ENCODE measurements at places on chromosomes 4 and X. TPM values are rescaled to one million over a fixed set of nuclear protein-coding genes. Genes with fewer than 3 reads are reported as not detected.

The GAGE12E gene
- total RNA-seq: not detected

The OPN1MW3 gene
- not detected for total RNA-seq

The HTR2C gene
- total RNA-seq: not detected

The EDA2R gene
- 9.3 TPM for total RNA-seq

The DUSP9 gene
- 435 TPM for total RNA-seq

The UGT2B11 gene
- total RNA-seq: 2.1 TPM

The MTTP gene
- total RNA-seq: 102 TPM

GRCh38 chr4:143127621-143128020 is 57.1 kb upstream of the USP38 start:
- H3K36me3 ChIP-seq: no peaks in the 10 kb centered on the region
- no peak overlapping the region for H3K4me3 ChIP-seq
- H3K27me3 ChIP-seq: no peaks in the 10 kb centered on the region
- no peaks in the 10 kb centered on the region for H3K4me1 ChIP-seq

DNA sequence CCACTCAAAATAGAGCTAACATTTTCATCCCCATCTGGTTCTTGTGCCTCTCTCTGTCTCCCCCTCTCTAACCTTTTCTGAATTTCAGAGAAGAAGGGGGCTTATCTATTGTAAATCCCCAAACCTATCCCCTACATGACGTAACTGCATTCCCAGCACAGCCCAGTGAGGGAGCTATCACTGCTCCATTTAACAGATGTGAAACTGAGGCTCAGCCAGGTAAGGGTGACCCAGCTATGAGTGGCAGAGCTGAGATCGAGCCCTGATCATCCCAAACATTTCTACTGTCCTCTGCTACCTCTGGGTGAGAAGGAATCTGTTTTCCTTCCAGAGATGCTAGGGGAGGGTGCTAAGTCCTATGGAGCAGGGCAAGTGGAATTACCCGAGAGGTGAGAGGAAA is 107.5 kb downstream of the SLC2A9 start:
- no peak for DNase-seq
- H3K4me3 ChIP-seq: no peak overlapping the region
- no peaks in the 10 kb centered on the region for H3K27me3 ChIP-seq
- no peak overlapping the region for H3K27ac ChIP-seq

GRCh38 chr4:2008921-2009650 is at the start of gene NELFA:
NELFA (minus strand) TSS chr4:2008974; CDS start chr4:2008959, 15 bp downstream.
- H3K27me3 ChIP-seq: no peaks in the 10 kb centered on the region
- peak within 1 kb of the TSS; percentile 99 for H3K4me3 ChIP-seq
- peak within 1 kb of the TSS; percentile 98 for H3K27ac ChIP-seq
- peaks cover 26% of the 10 kb centered on the region for H3K4me1 ChIP-seq
- DNase-seq: peak; percentile 93

DNA sequence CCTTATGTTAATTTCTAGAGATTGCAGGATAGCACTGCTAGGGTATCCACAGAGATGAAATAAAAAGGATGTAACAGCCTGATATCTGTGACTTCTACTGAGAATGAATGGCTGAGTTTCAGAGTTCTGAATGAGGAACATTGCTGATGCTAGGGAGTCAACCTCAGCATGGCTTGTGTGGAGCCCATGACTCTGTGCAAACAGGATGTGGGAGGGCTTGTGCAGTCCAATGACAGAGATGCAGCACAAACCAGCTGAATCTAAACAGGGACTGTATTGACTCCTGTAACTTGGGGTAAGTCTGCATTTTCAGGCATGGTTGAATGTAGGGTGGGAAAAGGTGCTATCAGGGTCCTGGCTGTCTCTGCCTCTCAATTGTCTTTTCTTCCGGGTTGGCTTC is 5.3 kb upstream of the RASL11B start:
- 0 out of 2 replicates have a peak, but pooled peaks cover 4% of the 10 kb centered on the region for H3K4me1 ChIP-seq
- H3K36me3 ChIP-seq: no peaks in the 10 kb centered on the region
- H3K27ac ChIP-seq: no peak overlapping the region
- H3K27me3 ChIP-seq: 0 out of 3 replicates have a peak, but pooled peaks cover 6% of the 10 kb centered on the region
- DNase-seq: no peak

- H3K4me3 ChIP-seq: no peak overlapping the region
- DNase-seq: no peak
- H3K36me3 ChIP-seq: no peaks in the 10 kb centered on the region
- no peaks in the 10 kb centered on the region for H3K4me1 ChIP-seq
Observed at GRCh38 chr4:338759-339097, 1.1 kb downstream of the ZNF141 start.

DNA sequence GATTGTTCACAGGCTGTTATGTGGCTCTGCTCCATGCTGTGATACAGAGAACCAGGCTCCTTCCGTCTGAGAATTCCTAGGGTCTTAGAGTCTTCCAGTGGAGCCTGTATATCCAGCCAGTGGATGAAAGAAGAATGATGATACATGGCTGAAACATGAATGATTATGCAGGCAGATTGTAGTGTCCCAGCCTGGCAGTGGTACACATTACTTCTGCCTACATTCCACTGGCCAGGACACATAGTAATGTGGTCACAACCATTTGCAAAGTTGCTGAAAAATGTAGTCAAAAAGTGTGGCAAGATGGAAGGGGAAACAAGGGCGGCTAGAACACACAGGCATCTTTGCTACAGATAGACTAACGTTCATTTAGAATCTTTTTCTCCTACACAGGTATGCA is 4.5 kb upstream of the GBA3 start:
- no peak overlapping the region for H3K4me3 ChIP-seq
- H3K27me3 ChIP-seq: no peaks in the 10 kb centered on the region
- H3K36me3 ChIP-seq: no peaks in the 10 kb centered on the region
- no peak for DNase-seq

- H3K27ac ChIP-seq: no peak overlapping the region
- no peaks in the 10 kb centered on the region for H3K27me3 ChIP-seq
- no peaks in the 10 kb centered on the region for H3K36me3 ChIP-seq
- peaks cover 15% of the 10 kb centered on the region for H3K4me1 ChIP-seq
Observed at GRCh38 chr4:110061076-110061475, 137.3 kb downstream of the ELOVL6 start.

DNA sequence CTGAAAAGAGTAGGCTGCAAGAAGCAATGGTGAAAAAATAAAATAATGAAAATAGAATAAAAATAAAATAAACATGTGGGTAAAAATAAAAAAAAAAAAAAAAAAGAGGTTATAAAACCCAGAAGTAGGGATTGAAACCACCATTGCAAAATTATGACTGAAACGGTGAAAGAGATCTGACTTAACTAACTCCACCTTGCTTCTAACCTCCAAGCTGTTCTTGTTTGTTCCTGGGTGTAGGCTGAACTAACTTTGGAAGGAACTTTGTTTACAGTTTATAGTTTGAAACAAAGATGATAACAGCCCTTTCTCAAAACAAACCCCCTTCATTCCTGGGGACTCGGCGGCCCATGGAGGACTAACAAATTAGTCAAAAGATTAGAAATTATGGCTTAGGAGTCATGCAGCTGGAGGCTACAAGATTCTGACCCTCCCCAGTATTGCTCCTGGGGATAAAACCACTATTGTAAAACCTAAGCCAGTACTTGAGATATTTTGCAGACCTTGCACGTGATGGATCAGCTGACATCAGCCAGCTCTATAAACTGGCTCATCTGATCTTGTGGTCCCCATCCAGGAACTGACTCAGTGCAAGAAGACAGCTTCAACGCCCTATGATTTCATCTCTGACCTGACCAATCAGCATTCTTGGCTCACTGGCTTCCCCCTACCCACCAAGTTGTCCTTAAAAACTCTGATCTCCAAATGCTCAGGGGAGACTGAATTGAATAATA is 30.4 kb downstream of the DDX60L start:
- no peaks in the 10 kb centered on the region for H3K36me3 ChIP-seq
- DNase-seq: no peak
- H3K4me3 ChIP-seq: no peak overlapping the region

GRCh38 chrX:6732101-6732500 is 197.2 kb upstream of the VCX3A start:
- no peaks in the 10 kb centered on the region for H3K4me1 ChIP-seq
- H3K36me3 ChIP-seq: no peaks in the 10 kb centered on the region
- H3K4me3 ChIP-seq: no peak overlapping the region
- no peaks in the 10 kb centered on the region for H3K27me3 ChIP-seq
- H3K27ac ChIP-seq: no peak overlapping the region

DNA sequence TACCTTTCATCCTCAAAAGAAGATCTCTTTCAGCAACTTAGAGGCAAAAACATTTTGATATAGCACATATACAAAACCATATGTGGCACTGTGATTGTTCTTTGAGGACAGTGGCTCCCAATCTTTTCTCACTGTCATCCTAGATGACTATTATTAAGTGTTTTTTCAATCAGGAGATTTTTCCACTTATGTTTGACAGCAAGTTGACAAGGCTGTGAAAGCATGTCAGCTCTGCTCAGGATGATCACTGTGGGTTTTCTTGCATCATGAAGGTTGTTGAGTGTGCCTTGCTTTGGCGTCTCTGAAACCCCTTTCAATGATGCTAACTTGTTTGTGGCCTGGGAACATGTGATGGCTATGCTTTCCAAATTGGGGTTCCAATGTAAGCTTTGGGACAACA is 20.2 kb upstream of the NSUN7 start:
- peaks cover 29% of the 10 kb centered on the region for H3K4me1 ChIP-seq
- H3K4me3 ChIP-seq: no peak overlapping the region
- H3K27ac ChIP-seq: no peak overlapping the region
- DNase-seq: no peak
- H3K27me3 ChIP-seq: no peaks in the 10 kb centered on the region
- no peaks in the 10 kb centered on the region for H3K36me3 ChIP-seq

- H3K27ac ChIP-seq: peak overlapping the region; percentile 23
- no peak overlapping the region for H3K4me3 ChIP-seq
- no peaks in the 10 kb centered on the region for H3K27me3 ChIP-seq
- DNase-seq: peak; percentile 67
- H3K36me3 ChIP-seq: no peaks in the 10 kb centered on the region
- H3K4me1 ChIP-seq: peaks cover 12% of the 10 kb centered on the region
Observed at GRCh38 chr4:150769248-150769647, 187.3 kb downstream of the MAB21L2 start.

GRCh38 chrX:133402830-133403625 is 12.3 kb downstream of the GPC4 start:
- no peaks in the 10 kb centered on the region for H3K4me1 ChIP-seq
- H3K36me3 ChIP-seq: no peaks in the 10 kb centered on the region
- no peaks in the 10 kb centered on the region for H3K27me3 ChIP-seq
- H3K27ac ChIP-seq: no peak overlapping the region
- no peak for DNase-seq
- no peak overlapping the region for H3K4me3 ChIP-seq

DNA sequence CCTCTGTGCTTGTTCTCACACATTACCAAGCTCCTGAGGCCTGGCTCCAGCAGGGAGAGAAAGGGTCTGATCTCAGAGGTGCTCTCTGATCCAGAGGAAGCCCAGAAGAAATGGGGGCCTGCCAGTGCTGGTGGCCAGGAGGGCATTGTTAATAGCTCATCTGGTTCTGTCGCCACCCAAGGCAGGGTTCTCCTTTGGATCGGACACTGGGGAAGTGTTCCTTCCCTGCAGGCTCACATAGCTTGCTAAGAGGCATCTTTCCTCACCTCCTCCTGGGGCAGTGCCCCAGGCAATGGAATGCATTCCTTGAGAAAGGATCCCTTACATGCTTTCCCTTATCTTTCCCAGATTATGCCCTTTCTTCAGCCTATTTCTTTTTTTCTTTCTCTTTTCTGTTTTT is 53.8 kb downstream of the RBM47 start:
- H3K36me3 ChIP-seq: no peaks in the 10 kb centered on the region
- no peaks in the 10 kb centered on the region for H3K27me3 ChIP-seq
- H3K4me3 ChIP-seq: no peak overlapping the region
- no peak overlapping the region for H3K27ac ChIP-seq

- no peak for DNase-seq
- H3K27ac ChIP-seq: no peak overlapping the region
- H3K27me3 ChIP-seq: no peaks in the 10 kb centered on the region
- no peaks in the 10 kb centered on the region for H3K4me1 ChIP-seq
Observed at GRCh38 chrX:1554469-1555210, 17.7 kb upstream of the P2RY8 start.

GRCh38 chr4:17613761-17614415 is 553 bp upstream of the MED28 start:
- peak overlapping the region; percentile 93 for H3K4me3 ChIP-seq
- peaks cover 31% of the 10 kb centered on the region for H3K4me1 ChIP-seq
- H3K27me3 ChIP-seq: no peaks in the 10 kb centered on the region
- H3K36me3 ChIP-seq: peaks cover 7% of the 10 kb centered on the region
- peak; percentile 50 for DNase-seq

GRCh38 chr4:157888281-157888680 is 284.5 kb downstream of the GASK1B start:
- H3K27me3 ChIP-seq: no peaks in the 10 kb centered on the region
- no peak overlapping the region for H3K4me3 ChIP-seq
- DNase-seq: no peak
- no peak overlapping the region for H3K27ac ChIP-seq
- H3K4me1 ChIP-seq: no peaks in the 10 kb centered on the region

DNA sequence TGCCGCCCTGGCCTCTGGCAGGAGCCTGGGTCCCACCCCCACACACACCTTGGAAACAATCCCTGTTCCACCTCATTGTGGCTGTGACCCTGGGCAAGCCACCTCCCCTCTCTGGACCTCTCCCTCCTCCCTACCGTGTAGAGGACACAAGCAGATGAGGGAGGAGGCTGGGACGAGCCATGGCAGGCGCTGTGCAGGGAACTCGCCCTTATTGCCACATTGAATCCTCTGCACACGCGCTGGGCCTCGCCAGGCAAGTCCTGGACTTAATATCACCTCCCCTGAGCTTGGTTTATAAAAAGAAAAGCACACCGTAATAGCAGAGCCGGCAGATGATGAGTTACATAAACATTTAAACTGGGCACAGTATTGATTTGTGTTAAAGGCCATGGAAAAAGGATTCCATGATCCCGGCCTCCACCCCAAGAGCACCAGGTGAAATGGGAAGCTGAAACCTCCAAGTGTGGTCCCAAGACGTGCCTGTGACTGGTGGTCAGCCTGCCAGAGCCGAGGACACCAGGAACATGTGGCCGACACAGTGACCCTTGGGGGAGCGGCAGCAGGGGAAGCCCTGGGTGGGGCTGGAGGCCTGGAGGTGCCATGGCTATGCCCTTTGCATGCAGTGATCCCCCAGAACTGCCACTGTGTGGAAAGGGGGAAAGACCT is 81.1 kb downstream of the PPP2R2C start:
- no peak overlapping the region for H3K4me3 ChIP-seq
- peaks cover 3% of the 10 kb centered on the region for H3K27me3 ChIP-seq
- DNase-seq: no peak

GRCh38 chr4:99207911-99208718 is 10.9 kb downstream of the ADH6 start:
- H3K36me3 ChIP-seq: peaks cover 5% of the 10 kb centered on the region
- no peak overlapping the region for H3K27ac ChIP-seq
- no peak for DNase-seq

DNA sequence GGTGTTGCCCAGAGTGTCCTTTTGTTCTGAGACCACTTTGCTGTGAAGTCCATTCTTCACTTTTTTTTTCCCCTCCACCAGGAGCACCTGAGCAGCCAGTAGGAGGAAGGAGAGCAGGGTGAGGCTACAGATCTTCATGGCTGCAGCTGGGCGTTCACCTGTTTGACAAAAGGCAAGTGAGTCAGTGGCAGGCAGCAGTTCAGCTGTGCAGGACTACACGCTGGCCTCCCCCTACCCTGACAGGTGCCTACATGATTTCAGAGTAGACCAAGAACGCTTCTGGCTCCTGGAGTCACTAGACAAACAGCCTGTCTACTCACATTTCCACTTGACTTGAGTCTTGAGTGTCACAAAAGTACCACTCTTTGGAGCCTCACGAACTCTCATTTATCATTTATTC is 2.0 kb downstream of the FGFBP1 start:
- H3K36me3 ChIP-seq: no peaks in the 10 kb centered on the region
- no peak overlapping the region for H3K27ac ChIP-seq
- no peaks in the 10 kb centered on the region for H3K4me1 ChIP-seq
- H3K27me3 ChIP-seq: peaks cover 16% of the 10 kb centered on the region

GRCh38 chr4:84063619-84064018 is 435.5 kb downstream of the NKX6-1 start:
- H3K27ac ChIP-seq: no peak overlapping the region
- DNase-seq: no peak
- no peaks in the 10 kb centered on the region for H3K4me1 ChIP-seq
- H3K4me3 ChIP-seq: no peak overlapping the region
- H3K36me3 ChIP-seq: no peaks in the 10 kb centered on the region

All from HepG2 (cell line).